ENCODE measurements at places on chromosomes 3 and 15.

DNA sequence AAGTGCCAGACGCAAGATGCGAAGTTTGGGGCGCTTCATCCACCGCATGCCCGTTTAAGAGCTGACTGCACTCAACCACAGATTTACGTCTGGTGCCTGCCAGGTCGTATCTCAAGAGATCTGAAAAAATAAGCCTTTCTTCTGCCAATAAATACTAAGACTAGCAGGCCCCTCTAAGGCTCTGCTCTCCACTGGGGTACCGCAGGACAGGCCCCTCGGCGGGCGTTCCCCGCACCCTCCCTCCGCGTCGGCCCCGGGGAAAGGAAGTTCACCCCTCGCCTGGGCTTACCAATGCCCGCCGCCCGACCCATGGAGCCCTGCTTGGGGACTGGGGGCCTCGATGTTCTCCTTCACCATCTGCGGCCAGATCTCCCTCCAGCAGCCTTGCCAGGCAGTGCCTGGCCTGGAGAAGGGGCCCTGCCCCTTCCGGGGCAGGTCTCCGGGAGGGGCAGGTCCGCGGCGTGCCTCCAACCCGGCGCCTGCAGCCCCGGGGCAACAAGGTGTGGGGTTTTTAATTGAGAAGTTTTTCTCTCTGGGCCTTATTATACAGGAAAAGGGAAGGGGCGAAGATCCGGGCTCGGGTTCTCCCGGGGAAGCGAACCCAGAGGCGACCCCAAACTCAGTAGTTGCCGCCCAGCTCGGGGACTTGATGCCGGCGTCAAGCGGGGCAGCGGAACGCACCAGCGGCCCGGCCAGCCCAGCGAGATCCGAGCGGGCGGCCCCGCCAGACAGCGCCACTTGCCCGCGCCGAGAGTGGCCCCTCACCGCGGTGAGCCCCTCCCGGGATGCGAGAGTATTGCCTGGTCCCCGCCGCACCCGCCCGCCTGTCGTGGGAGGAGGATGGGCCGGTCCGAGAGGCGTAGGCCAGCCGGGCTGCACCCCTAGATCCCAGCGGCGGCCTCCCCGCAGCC, 735 bp downstream of the GOLGA8B start:
- peak; percentile 18 for DNase-seq

- no peak for DNase-seq
Measured at GRCh38 chr15:101148166-101148880, 103.5 kb downstream of the CHSY1 start.

GRCh38 chr3:168071591-168072322, 24.0 kb downstream of the GOLIM4 start:
- no peak for DNase-seq

DNA sequence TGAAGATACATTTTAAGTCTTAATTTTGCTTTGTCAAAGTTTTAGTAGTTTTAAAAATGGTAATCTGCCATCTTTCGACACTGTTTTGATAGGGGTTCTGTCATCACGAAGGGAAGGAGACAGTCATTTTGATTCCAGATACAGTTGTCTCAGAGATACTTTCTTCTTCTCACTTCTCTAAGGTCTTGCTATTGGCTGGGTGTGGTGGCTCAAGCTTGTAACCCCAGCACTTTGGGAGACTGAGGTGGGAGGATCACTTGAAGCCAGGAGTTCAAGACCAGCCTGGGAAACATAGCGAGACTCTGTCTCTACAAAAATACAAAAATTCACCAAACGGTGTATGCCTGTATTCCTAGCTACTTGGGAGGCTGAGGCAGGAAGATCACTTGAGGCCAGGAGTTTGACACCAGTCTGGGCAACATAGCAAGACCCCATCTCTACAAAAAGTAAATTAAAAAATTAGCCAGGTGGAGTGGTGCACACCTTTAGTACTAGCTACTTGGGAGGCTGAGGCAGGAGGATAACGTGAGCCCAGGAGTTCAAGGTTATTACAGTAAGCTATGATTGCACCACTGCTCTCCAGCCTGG, 3.3 kb downstream of the RAB8B start:
- no peak for DNase-seq

DNA sequence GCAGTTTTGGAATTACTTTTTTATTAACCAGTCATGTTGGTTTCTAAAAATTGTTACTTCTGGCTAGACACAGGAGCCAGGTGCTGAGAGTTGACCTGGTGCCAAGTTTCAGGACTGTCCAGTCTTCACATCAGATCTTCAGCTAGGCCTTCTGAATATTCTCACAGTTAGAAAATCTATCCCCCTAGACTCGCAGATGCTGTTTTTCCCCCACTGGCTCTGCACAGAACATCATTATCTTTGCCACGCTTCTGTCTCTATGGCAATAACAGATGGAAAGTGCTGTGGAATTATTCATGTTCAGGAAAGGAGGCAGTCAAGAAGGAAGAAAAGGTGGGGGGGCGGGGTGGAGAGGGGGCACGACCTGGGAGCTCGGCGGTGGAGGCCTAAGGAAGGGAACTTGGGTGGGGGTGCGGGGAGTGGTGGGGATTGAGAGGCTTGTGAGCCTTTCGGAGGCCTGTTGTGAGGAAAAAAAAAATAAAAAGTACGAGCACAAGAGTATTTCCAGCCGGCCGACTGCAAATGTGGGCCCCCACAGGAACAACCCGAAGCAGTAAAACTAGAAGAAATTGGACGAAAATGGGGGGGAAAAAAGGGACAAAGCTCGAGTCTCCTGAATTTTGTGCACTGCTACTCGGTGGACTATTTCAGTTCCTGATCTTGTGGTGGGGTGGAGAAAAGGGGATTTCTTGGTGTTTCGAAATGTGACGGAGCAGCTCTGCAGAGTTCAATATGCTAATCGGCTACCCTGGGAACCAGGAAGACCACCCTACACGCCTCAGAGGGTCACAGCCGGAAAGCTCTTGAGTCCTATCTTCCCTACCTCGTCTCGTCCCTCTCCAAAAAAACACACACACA, 1.5 kb upstream of the SKIL start:
- DNase-seq, result no peak

DNA sequence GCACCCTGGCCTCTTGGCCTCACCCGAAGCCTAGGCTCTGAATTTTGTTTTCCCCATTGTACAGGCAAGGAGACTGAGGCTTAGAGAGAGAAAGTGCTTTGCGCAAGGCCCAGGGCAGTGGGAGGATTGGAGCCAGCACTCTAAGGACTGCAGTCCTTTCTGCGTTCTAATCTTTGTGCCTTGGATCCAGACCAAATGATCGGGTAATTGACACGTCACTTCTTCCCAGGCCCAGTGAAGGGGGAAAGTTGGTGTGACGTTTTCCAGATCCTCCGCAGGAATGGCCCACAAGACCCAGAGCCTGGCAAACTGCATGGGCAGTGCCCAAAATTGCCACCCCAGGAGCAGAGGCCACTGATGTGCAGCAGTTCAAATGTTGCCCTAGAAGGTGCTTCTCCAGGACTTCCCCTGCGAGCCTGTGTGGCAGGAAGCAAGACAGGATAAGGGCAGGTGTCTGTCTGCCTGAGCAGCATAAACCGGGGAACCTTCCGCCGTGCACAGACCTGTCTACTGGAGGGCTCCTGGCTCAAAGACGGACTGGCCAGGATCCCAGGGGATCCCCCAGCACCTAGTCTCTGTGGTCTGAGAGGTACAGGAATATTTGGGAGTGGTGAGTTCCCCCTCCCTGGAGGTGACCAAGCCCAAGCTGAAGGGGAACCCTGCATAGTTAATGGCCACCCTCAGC, 194.5 kb upstream of the TLE3 start:
- no peak for DNase-seq

DNA sequence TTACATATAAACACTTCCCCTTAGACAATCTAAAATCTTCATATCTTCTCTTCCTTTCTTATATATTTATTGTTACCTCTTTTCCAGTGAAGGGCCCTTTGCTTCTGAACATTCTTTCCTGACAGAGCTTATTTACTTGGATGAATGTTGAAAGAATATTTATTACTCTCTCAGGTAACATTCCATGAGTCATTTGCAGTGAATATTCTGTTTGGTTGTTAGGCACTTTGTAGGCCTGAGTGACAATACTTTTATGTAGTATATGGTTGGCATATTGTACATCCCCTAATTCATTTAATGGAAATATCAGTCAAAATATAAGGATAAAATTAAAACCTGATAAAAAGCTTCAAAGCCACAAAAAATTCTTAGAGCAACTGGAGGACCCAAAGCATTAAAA, 260.9 kb upstream of the KCNMB2 start:
- DNase-seq, result no peak

DNA sequence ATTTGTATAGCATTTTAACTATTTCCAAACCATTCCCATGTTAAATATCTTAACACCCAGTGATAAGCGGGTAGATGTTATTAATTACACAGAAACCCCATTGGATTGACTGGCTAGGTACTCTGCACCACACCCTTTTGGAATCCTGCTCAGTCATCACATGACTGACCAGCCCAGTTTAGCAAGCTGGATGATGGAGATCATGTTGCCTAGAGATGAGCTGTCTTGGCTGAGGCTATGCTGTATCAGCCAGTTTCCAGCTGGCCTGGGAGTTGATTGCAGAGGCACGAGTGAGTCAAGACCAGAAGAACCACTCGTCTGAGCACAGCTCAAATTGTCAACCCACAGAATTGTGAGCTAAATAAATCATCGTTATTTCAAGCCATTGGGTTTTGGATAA, 124.6 kb downstream of the ZNF621 start:
- DNase-seq, result no peak

GRCh38 chr3:129323651-129324294, 45.1 kb downstream of the HMCES start:
- no peak for DNase-seq

DNA sequence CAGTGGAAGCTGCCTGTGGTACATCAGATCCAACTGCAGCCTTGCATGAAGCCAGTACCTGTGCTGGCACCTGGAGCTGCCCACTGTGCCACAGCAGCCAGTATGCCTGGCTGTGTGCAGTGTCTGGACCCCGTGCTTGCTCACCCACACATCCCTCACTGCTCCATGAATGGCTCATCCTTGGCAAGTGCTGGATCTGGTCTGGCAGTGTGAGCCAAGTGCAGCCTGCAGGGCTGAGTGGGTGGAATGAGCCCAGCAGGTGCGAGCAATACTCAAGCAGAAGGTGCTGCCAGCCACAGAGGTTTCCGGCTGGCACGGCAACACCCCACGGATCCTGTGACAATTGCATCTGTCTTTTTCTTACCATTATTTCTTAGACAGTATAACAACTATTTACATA, 488.2 kb upstream of the ROBO2 start:
- no peak for DNase-seq

GRCh38 chr3:76942101-76942500, 97.8 kb upstream of the ROBO2 start:
- no peak for DNase-seq

- no peak for DNase-seq
Measured at GRCh38 chr15:48754011-48754410, 56.9 kb downstream of the CEP152 start.

DNA sequence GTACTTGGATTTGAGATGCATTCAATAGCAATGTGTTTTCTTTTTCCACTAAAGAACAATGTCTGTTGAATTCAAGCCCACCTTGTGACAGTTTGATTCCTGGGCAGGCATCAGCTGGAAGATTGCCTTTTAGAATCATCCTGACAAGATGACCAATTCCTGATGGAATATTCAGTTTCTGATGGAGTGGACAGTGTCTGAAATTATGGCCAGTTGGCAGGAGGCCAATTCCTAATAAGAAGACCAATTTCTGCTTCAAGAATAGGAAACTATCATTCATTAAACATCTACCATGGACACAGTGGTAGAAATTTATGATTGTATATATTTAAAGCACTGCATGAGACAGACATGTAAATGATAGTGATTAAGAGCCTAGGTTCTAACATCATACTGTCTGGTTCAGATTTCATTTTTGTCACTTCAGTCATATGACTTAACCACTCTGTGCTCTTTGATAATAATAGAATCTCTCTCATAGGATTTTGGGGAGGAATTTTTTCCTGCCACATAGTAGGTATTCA, 133.6 kb downstream of the CLSTN2 start:
- no peak for DNase-seq

Measured in stimulated activated CD4-positive, alpha-beta T cell treated with anti-CD3 and anti-CD28 coated beads, TNF-alpha, amount 100 ng/mL, for 4 hours (primary cell).